ENCODE measurements at places on chromosomes 7 and 10.

- DNase-seq = no peak
Measured at GRCh38 chr10:120517196-120517595, 60.2 kb downstream of the PLPP4 start.

DNA sequence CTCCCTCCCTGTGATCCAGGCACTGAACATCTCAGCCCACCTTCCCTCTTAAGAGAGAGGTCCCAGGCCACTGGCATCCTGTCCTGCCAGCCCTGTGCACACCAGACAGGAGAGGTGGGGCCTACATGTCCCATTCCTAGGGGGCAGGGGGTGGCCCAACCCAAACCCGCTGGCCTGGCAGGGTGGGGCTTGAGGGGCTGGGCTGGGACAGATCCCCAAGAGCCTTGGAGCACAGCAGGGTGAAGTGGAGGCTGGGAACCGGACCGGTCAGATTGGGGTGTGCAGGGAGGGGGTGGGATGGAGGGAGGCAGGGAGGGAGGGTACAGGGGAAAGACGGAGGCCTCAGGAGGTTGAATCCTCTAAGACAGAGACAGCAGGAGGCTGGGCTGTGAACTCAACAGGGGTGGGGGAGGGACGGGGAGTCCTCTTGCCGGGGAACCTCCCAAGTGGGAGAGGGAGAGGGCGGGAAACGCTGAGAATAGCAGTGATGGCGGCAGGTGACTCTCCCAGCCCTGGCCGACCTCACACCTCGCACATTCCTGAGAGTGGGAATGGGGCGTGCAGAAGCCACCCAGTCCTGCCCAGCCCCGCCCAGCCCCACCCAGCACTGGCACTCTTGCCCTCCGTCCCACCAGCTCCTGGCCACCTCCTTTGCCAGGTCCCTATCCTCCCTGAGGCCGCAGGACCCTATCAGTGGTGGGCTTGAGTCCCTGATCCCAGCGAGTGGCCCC lies 6.7 kb downstream of the TSC22D4 start:
- DNase-seq = no peak

- no peak for DNase-seq
Measured at GRCh38 chr7:122304996-122305421, 459 bp upstream of the FEZF1 start.

DNA sequence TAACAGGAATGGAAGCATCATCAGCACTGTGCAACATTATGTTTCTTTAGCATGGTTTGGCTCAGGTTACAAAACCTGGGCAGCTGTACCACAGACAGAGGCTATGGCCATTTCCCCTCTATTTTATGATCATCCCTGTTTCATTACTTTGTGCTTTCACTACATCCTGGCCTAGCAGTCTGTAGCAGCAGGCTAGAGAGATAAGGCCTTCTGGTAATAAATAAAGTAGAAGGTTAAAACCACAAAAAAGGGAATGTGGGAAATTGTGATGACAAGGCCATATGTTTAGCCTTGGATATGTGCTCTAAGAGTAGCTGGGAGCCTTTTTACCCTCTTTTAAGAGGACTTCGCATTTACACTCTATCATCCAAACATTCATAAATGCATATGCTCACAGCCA lies 266.2 kb upstream of the PHF14 start:
- DNase-seq = no peak

All from T-cell (primary cell).